ENCODE measurements at places on chromosomes 16 and 17.

GRCh38 chr17:67696347-67696746 is 21.4 kb upstream of the NOL11 start:
- DNase-seq: no peak

GRCh38 chr16:85252461-85252860 is 140.2 kb upstream of the CIBAR2 start:
- no peak for DNase-seq

DNA sequence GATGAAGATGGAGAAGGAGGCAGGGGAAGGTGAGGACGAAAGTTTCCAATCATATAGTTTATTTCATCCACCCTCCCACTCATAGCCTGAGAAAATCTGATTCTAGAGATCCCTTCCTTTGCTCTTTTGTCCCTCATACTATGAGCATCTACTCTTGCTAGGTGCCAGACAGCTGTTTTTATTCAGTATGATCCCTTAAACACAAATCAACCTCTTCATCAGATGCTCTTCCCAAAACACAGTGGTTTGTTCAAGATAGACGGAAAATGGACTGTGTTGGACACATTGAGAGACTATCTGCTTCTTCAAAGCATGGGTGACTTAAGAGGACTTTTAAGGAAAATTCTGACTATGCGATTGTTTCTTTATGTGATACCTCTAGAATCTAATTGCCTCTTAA is 49.4 kb upstream of the XYLT1 start:
- no peak for DNase-seq

DNA sequence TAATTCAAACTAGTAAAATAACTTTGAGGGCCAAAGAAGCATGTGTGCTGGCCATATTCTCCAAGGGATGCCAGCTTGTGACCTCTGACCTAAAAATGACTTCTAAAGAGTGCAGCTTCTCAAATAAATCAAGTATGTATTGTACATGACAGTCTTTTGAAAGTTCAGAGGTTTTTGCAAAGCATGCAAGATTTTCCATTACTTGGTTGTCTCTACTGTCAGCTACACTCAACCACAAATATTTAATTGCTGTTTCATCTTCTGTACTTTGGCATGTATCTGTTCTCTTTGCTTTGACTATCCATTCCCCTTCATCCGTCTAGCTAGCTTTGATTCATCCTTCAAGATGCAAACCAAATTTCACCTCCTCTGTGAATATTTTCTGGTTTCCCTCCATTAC is 121.9 kb upstream of the HS3ST2 start:
- no peak for DNase-seq

DNA sequence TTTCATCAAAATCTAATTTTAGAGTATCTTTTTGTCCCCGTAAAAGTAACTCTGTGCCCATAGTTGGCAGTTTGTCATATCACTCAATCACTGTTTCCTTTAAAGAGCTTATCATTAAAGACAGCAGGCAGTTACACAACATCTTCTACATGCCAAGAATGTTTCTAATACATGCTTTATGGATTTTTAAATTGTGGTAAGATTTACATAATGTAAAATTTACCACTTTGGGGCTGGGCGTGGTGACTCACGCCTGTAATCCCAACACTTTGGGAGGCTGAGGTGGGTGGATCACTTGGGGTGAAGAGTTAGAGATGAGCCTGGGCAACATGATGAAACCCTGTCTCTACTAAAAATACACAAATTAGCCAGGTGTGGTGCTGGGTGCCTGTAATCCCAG is 687.2 kb downstream of the WWOX start:
- no peak for DNase-seq

DNA sequence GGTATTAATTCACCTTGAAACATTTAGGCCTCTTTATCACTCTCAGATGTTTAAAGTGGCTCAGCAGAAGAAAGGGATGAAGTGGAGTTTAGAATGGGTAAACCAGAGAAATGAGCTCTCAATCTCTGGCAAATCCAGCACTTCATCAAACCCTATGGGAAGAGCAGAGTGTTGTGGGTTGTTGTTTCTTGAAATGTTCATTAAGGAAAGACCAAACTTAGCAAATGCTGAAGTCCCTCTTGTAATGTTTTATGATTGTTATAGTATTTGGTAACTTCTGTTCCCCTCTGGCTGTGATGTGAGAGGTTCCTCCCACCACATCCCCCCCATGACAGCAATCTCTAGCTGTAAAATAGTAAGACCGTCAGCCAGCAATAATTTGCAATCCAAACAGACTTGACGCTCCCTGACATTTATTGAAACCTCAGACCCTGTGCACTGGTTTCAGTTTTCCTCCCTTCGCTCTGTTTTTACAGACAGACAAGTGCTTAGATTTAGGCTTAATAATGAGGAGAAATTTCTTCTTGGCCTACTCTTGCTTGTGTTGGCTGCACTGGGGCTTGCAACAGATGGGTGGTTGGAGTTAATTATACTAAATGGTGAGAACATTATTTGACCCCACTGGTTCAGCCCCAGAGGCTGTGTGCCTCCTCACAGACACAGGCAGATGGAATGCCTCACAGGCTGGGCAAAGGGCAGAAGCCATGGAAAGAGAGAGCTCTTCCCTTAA is 609.4 kb upstream of the SOX9 start:
- no peak for DNase-seq

DNA sequence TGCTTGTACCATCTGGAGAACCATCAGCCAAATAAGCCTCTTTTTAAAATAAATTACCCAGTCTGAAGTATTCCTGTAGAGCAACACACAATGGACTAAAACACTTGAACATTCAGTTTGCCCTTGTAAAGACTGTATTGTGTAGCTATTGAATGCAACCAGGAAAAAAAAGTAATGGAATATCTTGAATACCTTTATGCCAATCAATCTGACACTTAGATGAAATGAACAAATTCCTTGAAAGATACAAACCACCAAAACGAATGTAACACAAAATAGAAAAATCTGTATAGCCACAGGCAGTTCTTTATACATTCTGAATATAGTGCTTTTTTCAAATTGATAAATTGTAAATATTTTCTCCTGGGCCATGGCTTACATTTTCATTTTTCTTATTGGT is 63.3 kb upstream of the KCNJ16 start:
- DNase-seq: no peak

GRCh38 chr16:81138831-81139557 is 42.8 kb upstream of the GCSH start:
- no peak for DNase-seq

DNA sequence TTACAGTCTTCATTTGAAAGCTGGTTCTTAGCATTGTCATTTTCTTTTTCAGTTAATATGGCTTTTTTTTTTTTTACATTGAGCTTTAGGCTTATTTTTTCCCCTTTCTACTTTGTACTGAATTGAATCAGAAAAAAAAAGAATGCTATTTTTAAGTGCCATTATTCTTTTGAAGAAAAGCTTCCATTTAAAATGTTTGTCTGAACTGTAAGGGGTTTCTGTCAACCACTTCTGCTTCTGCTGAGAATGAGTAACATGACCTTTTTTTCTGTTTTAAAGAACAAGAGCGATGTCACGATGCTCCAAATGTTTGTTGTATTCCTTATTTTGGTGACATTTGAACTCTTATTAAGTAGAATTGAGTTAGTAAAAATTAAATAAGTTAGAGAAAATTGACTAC is 50.0 kb downstream of the MRTFB start:
- DNase-seq: no peak

GRCh38 chr17:82925336-82925735 is 85.5 kb upstream of the ZNF750 start:
- DNase-seq: no peak

- DNase-seq: no peak
Observed at GRCh38 chr17:40399185-40399584, 18.5 kb downstream of the TOP2A start.

- DNase-seq: no peak
Observed at GRCh38 chr17:37170881-37171425, 204.8 kb upstream of the C17orf78 start.

- no peak for DNase-seq
Observed at GRCh38 chr16:52050418-52050817, 496.5 kb downstream of the TOX3 start.

- DNase-seq: no peak
Observed at GRCh38 chr16:31167315-31167714, 12.6 kb upstream of the FUS start.

- DNase-seq: no peak
Observed at GRCh38 chr16:85284141-85284817, 172.0 kb upstream of the CIBAR2 start.

DNA sequence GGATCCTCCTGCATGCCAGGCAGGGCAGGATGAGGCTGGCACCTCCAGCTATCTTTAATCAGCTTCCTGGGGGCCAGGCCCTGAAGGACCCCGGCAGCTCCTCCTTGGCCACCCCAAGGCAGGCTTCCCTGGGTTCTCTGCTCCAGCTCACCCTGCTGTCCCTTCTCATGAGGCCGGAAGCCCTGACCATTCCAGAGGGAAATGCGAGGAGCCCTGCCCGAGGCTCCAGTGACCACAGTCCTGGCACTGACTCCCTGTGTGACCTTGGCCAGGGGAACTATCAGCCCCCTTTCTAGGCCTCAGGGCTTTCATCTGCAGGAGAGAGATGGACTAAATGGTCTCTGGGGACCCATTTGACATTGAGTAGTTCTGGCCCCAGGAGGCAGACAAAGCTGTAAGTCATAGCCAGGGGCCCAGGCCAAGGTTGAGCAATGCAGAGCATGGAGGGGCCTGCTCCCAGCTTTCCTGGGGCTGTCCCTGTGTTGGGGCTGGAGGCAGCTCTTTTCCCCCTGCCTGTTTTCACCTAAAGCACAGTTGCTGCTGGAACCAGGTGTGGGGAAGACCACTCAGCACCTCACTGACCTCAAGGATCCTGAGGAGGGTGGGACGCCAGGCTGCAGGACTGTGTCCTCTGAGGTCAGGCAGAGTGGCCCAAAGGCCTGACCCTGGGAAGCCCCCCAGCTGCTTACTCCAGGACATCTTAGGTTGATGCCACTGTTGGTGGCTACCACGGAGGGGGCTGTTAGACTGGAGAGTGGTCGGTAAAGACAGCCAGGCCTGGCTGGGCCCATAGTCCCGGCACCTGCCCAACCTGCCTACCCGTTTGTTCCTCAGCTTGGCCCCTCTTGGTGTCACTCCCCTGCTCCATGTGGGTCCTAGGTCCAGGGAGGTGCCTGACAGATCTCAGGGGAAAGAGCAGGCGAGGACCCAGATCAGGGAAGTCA is 8.1 kb downstream of the KCNH6 start:
- DNase-seq: no peak

DNA sequence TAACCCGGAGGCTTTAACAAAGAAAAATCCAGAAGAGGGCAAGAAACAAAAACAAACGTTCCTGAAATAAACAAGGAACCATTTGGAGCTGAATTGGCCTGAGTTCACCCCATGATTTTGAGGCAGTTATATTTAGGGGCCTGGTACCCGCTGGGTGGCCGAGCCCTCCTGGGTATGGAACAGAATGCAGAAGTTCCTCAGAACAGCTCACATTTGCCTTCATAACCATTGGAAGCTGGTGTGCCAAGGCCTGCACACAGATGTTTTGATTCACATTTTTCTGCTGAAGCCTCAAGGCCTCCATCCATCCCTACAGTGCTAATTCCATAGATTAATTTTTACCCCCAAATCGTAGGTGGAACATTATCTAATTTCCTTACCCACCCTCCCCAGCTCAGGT is 3.3 kb upstream of the ZFHX3 start:
- no peak for DNase-seq

DNA sequence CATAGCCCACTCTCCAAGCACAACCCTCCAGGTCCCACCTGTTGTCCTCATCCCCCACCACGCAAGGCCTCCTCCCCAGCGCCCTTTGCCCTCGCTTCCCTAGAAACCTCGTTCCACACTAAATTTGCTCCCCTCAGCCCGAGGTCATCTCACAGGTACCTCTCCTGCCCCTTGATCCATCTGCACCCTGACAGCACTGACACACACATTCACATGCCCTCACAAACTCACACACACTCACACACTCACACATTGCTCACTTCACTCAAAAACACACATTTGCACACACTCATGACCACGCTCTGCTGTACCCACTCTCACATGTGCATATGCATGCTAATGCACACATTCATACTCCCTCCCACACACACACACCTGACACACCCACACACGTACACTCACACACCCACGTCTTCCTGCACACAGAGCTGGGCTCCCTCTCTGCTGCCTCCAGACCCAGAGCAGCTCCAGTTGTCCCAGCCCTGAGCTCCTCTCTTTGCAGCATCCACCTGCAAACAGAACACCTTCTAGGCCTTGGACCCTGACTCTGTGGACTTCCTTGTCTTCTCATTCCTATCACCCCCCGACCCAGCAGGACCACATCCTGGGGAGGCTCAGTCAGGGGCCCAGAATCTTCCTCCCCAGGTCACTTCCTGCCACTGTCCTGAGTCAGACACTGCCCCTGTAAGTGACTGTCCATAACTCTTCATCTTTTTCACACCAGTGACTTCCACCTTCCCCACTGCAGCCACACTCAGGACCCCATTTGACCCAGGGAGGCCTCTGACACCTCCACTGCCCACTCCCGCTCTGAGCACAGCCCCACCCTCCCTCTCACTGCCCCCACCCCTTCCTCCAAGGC is 4.9 kb downstream of the ASGR2 start:
- DNase-seq: peak; percentile 49

GRCh38 chr17:18070861-18071340 is 16.8 kb upstream of the DRG2 start:
- peak; percentile 74 for DNase-seq

- DNase-seq: peak; percentile 83
Observed at GRCh38 chr17:77231076-77231871, 90.5 kb downstream of the SEC14L1 start.

DNA sequence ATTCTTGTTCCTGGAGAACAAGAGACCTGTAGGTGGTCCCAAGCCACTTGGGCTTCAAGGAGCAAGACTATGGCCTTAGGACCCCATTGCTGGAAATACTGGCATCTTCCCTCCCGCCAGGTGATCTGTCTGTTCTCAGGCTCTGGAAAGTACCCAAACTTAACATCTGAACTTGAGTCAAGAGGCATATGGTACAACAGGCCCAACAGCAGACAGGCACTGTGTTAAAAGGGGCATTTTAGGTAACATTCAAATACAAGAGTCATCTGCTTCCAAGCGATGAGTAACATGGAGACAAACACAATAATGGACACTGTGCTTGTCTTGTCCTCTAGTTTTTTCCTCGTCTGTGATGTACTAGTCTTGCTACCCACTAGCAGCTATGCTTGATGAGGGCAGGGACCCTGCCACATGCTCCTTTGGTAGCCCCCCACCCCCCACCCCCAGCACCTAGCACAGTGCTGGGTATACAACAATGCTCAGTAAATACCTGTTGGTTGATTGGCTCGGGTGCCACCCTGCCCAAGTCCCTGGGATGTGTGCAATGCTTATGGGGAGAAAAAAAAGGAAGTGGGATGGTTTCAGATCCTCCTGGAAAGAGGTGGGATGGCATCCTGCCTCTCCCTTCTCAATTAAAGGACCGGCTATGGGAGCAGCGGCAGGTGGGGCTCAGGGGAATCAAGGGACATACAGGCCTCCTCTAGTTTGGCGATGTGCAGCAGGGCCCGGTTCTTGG is 19.4 kb downstream of the CSF3 start:
- no peak for DNase-seq

All from islet precursor cell (in vitro differentiated cells).